Activated T-helper 17 cell treated with anti-CD3 and anti-CD28 coated beads, Interleukin-2, amount 50 U/mL, for 72 hours (primary cell): ENCODE measurements at places on chromosomes 7 and 10.

GRCh38 chr10:69075431-69075830 is 12.5 kb upstream of the SRGN start:
- no peak for ATAC-seq

DNA sequence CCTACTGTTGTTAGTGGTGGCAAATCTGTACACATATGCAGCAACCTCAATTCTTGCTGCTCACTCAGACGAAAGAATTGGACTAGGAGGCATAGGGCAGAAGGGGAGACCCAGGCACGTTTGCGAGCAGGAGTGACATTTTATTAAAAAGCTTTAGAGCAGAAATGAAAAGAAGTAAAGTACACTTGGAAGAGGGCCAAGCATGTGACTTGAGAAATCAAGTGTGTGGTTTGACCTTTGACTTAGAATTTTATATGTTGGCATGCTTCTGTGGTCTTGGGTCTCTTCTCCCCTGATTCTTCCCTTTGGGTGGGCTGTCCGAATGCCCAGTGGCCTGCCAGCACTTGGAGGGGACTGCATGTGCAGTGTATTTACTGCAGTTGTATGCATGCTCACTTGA is 205.5 kb upstream of the SEMA3D start:
- ATAC-seq, result no peak

DNA sequence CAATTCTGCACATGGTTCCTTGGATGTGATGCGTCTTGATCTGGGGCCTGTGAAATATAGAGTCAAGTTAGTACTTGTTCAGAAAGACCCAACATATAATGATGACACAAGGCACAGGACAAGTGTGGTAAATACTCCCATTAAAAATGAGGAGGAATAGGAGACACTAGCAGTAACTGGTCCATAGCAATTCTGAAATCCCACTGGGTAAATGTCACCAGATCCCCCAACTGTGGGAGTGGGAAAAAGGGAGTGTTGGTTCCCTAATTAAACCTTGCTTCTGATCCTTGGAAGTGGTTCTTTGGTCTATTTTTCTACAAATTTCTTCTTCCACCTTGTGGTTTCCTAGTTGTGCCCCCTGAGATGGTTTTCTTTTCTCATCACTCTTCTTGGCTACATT is 62.5 kb upstream of the NRP1 start:
- ATAC-seq, result no peak

GRCh38 chr7:115851291-115851690 is 179.3 kb downstream of the TFEC start:
- no peak for ATAC-seq

DNA sequence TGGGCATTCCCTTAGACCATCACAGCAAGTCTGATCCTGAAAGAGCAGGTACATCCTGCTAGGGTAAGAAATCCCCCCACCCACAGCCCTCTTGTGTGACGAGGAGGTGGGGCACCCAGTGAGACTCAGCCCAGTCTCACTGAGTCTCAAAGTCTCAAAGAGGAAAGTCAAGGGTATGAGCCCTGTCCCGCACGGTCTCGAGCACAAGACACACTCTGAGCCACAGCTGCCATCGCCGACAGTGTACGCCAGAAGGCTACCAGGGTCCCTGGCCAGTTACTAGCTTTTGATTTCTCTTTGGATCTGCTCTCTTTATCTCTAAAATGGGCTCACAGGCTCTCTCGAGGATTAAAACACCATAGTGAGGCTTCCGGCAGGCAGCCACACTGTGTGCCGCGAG is 190.2 kb downstream of the TNS3 start:
- ATAC-seq, result no peak

DNA sequence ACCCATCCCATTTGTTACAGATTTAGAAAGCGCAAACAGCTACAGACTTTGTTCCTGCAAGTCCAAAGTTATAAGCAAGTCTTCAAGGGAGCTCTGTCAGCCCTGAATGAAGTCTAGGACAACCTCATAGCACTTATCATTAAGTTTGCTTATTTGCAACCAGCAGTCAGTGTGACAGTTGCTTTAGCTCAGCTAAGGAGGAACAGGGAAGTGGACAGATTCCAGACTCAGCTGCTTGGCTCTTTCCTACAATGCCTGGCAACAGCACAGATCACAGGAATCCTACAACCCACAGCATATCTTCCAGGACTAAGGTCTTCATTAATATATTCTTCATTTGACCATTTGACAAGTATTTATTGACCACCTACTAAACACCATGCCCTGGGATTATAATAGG is 17.4 kb upstream of the KIF5B start:
- no peak for ATAC-seq

GRCh38 chr7:73451780-73452398 is 18.3 kb downstream of the FZD9 start:
- no peak for ATAC-seq

GRCh38 chr7:40165216-40165615 is 30.4 kb downstream of the SUGCT start:
- ATAC-seq, result no peak

DNA sequence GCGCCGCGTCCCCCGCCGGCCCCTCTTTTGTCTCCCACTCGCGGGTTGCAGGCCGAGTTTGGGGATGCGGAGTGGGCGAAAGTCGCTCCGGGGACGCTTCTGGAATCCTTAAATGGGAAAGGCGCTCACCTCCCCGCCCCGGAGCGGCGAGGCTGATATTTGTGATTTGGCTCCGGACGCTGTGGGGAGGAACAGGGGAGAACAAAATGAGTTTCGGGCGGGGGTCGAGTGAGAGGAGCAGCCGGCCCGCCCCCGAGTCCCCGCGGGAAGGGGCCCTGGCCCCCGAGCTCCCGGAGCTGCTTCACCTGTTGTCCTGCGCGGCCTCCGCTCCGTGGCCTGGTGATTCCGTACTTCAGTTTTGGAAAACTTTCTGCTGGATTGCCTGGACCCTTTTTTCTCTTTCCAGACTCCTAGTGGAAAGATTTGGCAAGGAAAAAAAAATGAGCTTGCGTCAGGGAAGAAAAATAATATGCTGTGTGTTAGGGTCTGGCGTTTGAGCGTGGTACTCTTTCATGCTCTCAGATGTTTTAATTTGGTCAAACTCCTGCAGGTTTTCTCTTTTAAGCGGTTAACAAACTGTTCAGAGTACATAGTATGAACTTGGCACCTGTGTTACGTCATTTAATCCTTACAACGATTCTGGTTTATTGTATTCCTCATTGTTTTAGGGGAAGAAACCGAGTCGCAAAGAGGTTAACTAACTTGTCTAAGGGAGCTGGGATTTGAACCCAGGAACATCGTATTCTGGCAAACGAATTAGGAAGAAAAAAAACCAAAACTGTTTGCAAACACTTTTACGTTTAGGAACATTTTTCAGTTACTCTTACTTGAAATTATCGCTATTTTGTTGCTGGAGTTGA is 924 bp downstream of the BMPR1A start:
- ATAC-seq, result no peak

DNA sequence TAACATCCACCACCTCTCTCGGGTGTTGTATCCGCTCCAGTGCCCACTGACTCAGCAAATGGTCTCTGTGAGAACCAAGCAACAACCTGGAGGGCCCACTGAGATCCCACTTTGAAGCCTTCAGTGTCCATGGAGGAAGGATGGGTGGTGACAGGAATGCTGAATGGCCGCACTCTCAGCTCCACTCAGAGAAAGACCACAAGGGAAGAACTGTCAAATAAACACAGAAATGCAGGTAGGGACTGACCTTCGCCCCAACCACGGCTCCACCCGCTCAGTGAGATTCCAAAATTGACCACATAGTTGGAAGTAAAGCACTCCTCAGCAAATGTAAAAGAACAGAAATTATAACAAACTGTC is 65.8 kb downstream of the VIPR2 start:
- no peak for ATAC-seq

- peak; percentile 82 for ATAC-seq
Observed at GRCh38 chr7:142516038-142516501, 233.2 kb upstream of the PRSS1 start.

- ATAC-seq, result no peak
Observed at GRCh38 chr10:122054048-122055025, 65.4 kb downstream of the TACC2 start.

GRCh38 chr7:40805361-40805760 is 670.6 kb downstream of the SUGCT start:
- no peak for ATAC-seq

- no peak for ATAC-seq
Observed at GRCh38 chr10:99682032-99682431, 22.7 kb downstream of the ENTPD7 start.

- ATAC-seq, result peak; percentile 11
Observed at GRCh38 chr7:142477079-142477651, 219.3 kb upstream of the PRSS58 start.

GRCh38 chr7:101486433-101487104 is 123.9 kb downstream of the COL26A1 start:
- no peak for ATAC-seq

DNA sequence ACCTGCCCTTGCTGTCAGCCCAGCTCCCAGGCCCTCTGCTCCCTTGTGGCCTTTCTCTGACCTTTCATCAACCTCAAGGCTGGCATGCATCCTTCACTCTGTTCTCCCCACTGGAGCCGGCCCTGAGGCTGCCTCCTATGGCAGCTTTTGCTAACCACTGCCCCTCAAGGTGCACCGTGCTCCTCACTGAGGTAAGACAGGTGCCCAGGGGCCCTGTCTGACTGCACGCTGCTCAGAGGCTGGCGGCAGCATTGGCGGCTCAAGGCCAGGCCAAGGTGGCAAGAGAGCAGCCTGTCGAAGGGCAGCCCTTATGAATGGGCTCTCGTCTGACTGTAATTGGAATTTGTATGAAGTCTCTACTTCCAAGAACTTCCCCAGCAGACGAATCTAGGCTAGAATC is 172.6 kb downstream of the ZNF248 start:
- no peak for ATAC-seq

DNA sequence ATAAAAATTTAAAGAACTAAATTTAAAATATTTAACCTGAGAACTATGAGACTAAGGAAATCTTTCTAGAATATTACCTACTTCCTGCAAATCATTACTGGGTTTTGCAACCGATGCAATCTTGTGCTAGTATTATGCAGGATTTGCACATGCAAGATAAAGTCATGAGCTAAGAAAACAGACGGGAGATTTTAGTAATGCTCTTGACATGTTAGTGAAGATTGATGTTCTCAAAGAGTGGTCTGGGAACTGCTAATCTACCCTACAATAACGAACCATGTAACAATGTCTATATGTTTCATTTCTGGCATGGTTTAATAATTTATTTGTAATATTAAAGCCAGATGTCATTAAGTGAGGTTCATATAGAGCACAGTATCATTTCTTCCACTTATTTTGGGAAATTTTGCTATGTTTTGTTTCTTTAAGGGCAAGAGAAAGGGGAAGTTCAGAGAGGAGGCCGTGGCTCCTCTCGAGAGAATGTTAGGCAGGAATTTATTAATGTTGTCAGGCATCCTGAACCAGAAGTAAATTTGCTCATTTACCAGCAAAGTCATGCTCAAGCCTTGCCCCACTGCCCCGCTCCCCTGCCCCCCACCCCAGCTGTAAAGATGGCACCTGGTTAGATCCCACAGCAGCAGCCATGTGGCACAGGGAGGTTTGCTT is 22.8 kb downstream of the LRRC17 start:
- no peak for ATAC-seq

- ATAC-seq, result no peak
Observed at GRCh38 chr7:37399876-37400421, 48.7 kb downstream of the ELMO1 start.

DNA sequence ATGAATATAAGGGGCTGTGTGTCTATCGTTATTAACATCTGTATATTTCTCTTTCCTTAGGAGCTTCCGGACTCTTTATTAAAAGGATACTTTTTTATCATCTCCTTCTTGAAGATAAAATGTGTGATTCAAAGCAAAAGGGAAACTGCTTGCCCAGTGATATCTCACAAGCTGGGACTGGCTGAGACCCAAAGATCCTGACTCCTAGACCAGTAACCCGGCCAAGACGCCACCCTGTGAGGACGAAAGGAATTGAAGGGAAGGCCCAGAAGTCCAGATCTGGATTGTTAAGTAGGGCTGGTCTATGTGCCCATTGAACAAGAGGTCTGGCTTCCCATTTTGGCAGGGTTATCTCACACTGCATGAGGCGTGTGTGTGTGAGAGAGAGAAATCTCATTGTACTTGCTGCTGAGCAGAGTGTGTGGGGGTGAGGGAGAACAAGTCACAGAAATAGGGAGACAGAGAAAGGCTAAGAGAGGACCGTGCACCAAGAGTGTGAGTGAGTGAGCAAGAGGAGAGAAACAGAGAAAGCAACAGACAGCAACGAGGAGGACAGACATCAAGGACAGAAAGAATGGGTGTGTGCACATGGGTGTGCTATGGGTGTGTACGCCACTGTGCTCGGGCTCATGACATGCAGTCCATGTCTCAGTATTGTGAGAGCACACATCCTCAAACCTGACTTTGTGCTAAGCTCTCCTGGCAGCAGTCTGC is 75.4 kb downstream of the PLXNA4 start:
- no peak for ATAC-seq

GRCh38 chr7:147915781-147916180 is 674.8 kb upstream of the C7orf33 start:
- ATAC-seq, result no peak

DNA sequence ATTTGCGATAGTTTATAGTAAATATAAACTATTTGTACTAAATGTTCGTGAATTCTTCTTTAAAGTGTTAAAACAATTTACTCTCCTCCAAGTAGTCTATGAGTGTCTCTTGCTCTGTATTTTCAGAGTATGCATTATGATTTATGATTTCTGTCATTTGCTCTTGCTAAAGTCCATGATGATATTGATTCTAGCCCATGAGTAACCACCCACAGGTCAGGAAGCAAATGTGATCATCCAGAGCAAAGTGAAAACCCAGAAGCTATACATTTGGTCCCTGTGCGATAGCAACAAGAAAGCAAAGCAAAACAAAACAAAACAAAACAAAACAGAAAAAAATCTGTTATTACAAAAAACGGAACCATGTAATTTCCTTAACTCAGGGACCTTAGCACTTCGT is 225.9 kb downstream of the HDAC9 start:
- ATAC-seq, result no peak

GRCh38 chr10:79399223-79399831 is 46.1 kb downstream of the ZCCHC24 start:
- ATAC-seq, result no peak

DNA sequence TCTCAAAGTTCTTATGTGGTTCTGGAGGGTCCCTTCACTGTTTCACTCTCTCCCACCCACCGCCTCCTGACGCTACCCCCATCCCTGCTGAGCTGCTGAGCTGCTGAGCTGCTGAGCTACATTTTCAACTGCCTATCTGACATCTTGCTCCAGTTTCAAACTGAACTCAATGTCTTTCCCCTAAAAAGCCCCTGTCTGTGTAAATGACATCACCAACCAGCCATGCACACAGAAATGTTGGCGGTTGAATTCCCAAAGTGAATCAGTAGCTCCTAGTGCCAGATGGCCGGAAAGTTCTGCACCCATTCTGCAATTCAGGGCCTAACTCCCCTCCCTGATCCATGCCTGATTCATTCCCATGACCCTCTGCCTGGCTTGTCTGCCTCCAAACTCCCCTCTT is 71.2 kb downstream of the WNT2 start:
- no peak for ATAC-seq

GRCh38 chr7:108071551-108071950 is 58.6 kb downstream of the LAMB4 start:
- no peak for ATAC-seq

DNA sequence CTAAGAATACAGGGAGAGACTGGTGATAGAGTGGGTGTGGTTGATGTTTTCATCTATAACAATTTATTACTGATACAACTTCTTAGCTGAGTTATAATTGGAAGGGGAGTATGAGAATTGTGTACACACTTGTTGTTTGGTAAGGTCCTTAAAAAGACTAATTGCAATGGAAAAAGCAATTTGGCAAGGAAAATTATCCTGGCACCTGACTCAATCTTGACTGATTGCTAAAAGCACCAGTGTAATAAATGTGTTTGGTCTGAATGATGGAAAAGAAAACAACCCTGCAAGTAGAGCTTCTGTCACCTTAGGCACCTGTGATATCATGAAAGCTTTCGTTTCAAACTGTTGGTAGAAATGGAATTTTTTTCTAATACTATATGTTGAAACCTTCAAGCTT is 6.7 kb upstream of the GSDME start:
- ATAC-seq, result no peak
